ENCODE measurements at places on chromosomes 1 and 21. TPM values are rescaled to one million over a fixed set of nuclear protein-coding genes. Genes with fewer than 3 reads are reported as not detected.

GRCh38 chr1:177897281-177897997 is 72.4 kb downstream of the SEC16B start:
- DNase-seq = no peak

- no peak for DNase-seq
Measured at GRCh38 chr1:197083474-197083873, 16.4 kb upstream of the F13B start.

The OR2C3 gene
- total RNA-seq = 0.05 TPM

The KRTAP21-2 gene
- not detected for total RNA-seq

DNA sequence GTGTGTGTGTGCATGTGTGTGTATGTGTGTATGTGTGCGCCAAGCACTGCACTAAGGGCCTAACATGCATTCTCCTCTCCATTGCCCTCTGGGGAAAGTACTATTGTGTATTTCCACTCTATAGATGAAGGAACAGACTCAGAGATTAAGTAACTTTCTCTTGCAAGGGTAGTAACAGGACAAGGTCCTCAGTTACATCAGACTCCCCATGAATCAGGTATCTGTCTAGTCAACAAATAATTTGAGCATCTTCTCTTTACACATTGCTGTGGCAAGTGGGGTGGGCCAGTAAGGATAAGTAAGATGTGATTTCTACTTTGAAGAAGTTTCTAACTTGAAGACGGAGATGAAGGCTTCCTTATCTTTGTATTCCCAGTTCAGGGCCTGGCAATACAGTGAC is 5.0 kb upstream of the HTR1D start:
- DNase-seq = no peak

The IL23R gene
- 2.4 TPM for total RNA-seq

- no peak for DNase-seq
Measured at GRCh38 chr1:14980621-14981218, 172.8 kb upstream of the TMEM51 start.

Measured in SK-MEL-5 (cell line).